Thymus (tissue), 14 donors: ENCODE measurements at places on chromosomes 2 and 18. TPM values are rescaled to one million over a fixed set of nuclear protein-coding genes. Genes with fewer than 3 reads are reported as not detected.

DNA sequence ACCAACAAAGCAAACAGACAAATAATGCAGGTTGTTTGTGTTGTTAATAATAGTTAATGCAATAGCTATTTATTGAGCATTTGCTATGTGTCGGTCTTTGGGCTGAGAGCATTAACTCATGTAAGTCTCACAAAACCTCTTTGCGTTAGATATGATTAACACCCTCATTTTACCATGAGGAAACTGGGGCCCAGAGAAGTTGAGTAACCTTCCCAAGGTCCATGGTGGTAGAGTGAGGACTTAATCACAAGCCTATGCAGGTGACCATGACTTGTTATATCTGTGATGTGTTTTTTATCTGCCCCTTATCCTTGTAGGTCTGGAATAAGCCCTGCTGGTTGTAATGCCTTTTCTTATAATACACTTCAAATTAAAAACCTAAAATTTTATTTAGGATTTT lies 124.5 kb upstream of the FAM136A start:
- no peak for DNase-seq

DNA sequence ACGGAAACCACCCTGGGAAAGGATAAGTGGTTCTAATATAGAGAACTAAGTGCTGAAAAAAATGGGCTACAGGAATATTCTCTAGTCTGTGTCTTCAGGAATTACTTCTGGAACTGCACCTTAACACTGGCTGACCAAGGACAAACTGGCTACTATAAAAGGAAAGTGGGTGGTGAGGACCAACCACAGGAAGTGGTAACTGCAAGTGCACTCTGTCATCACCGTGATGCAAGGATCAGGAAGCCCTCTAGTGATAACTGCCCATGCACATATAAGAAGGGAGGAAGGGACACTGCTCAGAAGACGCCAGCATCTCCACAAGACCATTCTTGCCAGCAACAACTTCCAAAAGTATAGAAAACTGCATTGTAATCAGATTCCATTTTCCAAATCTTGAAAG lies 424.4 kb upstream of the RGPD4 start:
- no peak for DNase-seq

GRCh38 chr2:199470672-199471442 lies 13.1 kb upstream of the SATB2 start:
- no peak for DNase-seq

DNA sequence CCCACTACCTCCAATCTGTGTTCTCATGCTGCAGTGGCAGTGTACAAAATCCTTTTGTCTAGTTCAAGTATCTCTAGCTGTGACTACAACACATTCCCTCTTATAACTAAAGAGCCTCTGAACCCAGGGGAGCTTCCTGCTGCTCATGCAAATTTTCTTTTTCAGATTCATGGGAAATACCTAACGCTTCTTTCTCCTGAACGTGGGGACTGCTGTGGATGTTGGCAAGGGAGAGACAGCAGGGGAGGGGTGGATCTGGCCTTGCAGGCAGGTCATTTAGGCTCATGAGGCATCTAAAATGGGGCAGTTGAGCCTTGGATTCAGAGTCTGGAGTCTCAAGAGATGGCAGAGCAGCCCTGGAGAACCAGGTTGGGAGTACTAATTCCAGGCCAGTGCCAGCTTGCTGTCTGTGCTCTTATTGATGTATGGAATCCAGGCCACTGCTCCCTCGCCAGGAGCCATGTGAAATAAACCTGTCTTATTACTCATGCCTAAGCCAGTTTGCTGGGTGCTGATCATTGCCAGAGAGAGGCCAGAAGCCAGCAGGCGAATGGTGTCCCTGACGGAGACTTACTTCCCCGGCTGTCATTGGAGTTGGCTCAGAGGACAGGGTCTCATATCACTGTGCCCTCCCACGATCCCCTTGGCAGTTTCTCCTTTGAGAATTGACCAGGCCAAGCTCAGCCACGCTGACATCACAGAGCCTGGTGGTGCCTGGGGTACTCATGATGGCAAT lies 29.2 kb upstream of the TNP1 start:
- no peak for DNase-seq

Gene DSC3
- total RNA-seq, result 6.9 TPM

Gene TRIM54
- total RNA-seq, result 0.14 TPM

Gene ZNF804A
- total RNA-seq, result 0.09 TPM
